ENCODE measurements at places on chromosomes 6 and 20. TPM values are rescaled to one million over a fixed set of nuclear protein-coding genes. Genes with fewer than 3 reads are reported as not detected.
A peak's percentile ranks its signal among the peaks of the same experiment; 100 is the strongest.

DNA sequence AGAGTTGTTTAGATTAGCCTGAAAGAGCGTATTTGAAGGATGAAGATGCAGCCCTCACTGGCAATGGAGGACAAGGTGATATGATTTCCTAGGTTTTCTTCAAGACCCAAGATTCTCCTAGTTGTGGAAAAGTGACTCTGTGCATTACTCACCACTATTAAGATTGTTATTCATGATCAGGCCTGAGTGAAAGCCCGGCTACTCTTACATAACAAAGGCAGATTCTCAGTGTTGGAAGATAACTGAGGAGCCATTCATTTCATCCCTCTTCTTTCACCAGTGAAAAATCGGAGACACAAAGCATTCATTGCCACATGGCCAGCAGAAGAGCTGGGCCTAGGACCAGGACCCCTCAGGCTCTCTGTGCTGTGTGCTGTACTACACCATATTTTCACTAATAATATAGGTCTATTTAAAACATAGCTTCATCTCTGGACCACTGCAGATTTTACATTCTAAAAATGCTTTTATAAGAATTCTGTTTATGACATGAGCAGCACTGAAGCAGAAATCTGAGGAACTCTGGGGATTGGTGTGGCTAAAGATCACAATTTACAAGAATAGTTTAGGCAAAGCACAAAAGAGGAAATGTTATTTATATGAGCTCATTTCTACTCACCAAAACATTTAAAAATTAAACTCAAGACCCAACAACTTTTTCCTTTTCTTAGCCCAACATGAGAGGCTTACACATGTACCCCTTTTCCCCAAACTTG is 181.9 kb upstream of the CCN2 start:
- no peak for DNase-seq

Gene SLC35B2
- polyA plus RNA-seq = 15.8 TPM

GRCh38 chr20:3896302-3896701 is 7.1 kb downstream of the PANK2 start:
- DNase-seq = no peak

DNA sequence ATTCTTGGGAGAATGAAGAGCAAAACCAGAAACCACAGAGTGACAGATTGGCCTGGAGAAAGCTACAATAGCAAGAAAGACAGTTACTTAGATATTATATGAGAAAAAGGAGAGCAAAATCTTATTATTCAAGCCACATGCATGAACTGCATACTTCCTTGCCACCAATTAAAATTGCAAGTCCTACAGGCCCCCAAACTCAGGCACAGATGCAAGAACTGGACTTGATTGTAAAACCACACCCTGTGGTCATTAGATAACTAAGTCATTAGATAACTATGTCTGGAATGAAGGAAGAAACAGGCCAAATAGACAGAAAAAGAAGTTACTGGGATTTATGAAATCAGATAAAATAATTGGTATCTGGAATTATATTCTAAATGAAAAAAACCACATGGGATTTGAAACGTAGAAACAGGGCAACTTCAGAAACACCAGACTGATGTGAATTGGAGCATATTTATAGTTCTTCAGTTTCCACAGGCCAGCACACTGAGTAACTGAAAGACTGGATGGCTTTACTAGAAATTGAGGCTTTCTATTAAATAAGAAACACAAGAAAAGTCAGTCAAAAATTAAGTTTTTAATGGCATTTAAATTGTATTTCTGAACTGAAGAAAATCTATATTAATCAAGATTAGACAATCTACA is 49.4 kb upstream of the CARMIL1 start:
- DNase-seq = no peak

Gene SIRT5
- polyA plus RNA-seq = 21.5 TPM

DNA sequence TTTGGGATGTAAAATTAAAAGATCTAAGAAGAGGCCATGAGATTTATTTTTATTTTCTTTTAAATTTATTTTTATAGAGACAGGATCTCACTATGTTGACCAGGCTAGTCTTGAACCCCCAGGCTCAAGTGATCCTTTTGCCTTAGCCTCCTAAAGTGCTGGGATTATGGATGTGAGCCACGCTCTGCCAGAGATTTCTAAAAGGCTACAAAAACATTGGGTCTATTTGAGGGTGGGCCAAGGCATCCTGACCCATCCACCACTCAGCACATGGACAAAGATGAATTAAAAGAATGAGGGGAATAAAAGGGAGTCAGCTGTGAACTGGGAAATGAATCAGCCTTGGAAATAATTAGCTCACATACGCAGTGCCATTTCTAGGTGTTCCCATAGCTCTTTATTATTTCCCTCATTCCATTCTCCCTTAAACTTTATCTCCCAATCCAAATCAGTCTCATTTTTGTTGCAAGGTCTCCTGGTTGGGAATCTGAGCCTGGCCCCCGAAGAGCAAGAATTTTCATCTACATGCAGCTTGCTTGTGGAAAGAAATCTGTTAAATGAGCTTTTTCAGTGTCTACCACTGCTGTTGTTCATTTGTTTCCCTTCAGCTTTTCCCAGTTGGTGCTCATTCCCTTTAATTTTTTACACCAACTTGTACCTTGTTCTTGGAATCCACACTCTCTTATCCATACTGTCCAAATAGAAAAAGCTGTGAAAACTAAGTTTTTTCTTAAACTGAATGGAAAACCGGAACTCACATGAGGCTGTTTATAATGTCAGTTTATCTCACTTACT is 66.9 kb downstream of the MKKS start:
- no peak for DNase-seq

- DNase-seq = no peak
Measured at GRCh38 chr20:37144856-37145404, 34.2 kb upstream of the RPN2 start.

- no peak for DNase-seq
Measured at GRCh38 chr6:35477028-35477427, 8.8 kb downstream of the RPL10A start.

GRCh38 chr6:31737991-31738979 is 1.5 kb upstream of the MSH5 start:
- DNase-seq = peak; percentile 77

Gene HTR1E
- not detected for polyA plus RNA-seq

DNA sequence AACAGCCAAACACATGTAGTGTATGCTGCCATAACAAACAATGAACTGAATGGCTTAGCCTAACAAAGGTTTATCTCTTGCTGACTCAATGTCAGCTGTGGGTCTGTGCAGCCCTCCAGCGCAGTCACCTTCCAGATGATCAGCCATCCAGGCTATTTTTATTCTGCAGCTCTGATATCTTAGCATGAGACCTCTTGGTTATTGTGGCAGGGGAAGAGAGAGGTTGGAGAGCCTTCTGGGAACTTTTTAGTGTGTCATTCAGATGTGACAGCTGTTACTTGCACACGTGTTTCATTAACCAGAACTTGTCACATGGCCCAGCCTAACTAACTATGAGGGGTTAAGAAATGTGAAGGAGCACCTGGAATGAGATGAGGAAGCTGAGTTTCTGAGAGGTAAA is 202.5 kb downstream of the DHX35 start:
- DNase-seq = no peak

DNA sequence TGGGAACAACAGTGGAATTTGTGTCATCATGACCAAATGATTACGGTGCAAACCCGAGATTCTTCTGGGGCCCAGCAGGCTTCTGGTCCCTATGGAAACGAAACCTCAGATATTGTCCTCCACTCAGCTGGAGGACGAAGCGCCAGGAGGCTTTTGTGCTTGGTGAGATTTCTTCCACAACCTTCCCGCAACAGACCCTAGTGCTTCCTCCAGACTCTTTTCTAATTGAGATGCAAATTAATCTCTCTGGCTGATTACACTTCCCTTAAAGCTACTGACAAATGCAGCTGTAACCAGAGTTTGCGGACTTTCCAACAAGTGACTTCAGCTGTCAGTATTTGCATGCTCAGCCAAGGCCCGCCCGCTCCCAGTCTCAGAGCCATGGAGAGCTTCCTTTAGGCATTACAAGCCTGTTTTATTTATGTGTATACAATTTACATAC is 96.0 kb downstream of the INSM1 start:
- no peak for DNase-seq

Gene PLTP
- polyA plus RNA-seq = 34.3 TPM

DNA sequence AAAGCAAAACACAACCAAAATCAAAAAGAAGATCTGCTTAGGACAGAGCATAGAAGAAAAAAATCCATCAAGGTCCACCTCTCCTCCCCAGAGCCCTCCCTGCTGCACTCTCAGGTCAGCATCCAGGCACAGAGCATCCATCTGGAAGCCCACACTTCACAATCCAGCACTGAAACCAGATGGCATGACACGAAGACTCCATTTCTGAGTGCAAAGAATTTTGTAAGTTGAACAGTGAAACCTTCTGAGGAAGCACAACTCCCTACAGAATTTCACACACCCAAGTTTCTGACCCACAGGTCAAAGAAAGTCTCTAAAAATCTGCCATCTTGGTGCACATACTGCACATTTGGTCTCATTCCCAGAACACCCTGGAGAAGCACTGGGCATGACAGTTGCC is 128.8 kb upstream of the STXBP5 start:
- DNase-seq = no peak

Gene BPIFB4
- polyA plus RNA-seq = not detected

DNA sequence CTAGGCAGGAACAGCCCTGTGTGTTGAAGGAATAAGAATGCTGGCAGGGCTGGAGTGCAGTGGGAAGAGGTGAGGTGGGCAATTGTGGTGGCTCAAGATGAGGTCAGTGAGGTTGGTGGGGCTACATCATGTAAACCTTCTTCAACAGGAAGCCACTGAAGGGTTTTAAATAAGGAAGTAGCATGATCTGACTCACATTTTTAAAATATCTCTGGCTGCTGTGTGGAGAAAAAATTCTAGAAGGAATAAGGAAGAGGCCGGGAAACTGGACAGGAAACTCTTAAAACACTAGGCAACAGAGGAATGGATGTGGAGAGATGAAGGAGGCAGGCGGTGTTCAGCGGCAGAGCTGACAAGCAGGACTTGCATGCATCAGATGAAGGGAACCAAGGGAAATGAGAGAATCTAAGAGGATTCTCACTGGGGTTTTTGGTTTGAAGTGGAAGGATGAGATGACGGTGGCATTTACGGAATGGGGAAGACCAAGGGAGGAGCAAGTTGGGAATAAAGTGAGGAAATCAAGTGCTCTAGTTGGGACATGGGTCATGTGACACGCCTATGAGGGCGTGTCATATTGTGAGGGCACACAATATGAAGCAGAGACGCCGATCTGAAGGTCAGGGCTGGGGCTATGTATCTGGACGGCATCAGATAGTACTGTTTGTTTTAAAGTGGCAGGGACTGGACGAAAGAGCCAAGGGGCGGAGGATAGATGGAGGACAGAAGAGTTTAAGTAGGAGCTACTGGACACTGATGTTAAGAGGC is 18.2 kb downstream of the TMEM242 start:
- DNase-seq = no peak

GRCh38 chr20:56285496-56285895 is 37.0 kb downstream of the MC3R start:
- DNase-seq = no peak

- no peak for DNase-seq
Measured at GRCh38 chr6:1987640-1988039, 257.8 kb downstream of the GMDS start.

DNA sequence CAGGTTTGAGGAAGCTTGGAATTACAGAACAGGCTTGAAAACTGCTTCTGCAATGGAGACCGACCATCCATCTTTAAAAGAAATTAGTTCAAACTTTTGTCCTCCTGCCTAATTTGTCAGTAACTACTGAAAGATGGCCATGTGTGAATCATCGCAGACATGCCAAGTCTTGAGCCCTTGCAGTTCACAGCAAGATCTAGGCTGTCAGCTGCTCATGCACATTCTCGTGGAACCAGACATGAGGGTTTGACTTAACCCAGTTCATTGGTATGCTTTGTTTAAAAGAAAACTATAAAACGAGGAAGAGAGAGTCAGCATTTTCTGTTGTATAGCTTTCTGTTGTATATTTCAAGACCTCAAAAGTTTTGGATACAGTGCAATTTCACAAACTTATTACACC is 74.0 kb upstream of the SAMD5 start:
- no peak for DNase-seq

GRCh38 chr6:137106183-137106582 is 61.4 kb upstream of the IL20RA start:
- DNase-seq = no peak

Gene SPACA1
- not detected for polyA plus RNA-seq

DNA sequence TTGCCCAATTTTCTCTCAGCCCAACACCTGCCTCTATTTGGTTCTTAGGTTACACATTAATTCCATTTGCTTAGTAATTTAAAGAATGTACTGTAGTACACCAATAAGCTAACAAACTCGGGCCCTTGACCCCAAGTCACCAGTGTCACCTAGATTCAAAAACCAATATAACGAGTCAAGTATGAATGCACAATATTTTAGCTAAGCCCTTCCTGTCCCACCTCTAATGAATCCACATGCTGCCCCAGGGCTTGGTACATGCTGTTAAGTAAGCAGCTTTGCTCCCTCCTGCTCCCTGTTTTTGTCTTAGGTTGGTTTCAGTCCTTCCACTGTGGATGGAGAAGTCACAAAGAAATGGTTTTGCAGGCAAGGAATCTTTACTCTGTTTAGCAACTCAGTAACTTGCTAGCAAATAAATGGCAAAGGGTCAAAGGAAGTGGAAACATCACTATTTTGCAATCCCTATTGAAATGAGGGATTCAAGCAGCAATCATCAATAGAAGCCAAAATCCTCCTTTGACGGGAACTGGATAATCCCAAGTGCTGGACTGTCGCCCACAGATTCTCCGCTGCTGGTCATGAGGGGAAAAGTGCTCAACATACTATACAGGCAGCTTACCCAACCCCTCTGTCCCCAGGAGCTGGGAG is 5.0 kb upstream of the MPC1 start:
- DNase-seq = no peak

DNA sequence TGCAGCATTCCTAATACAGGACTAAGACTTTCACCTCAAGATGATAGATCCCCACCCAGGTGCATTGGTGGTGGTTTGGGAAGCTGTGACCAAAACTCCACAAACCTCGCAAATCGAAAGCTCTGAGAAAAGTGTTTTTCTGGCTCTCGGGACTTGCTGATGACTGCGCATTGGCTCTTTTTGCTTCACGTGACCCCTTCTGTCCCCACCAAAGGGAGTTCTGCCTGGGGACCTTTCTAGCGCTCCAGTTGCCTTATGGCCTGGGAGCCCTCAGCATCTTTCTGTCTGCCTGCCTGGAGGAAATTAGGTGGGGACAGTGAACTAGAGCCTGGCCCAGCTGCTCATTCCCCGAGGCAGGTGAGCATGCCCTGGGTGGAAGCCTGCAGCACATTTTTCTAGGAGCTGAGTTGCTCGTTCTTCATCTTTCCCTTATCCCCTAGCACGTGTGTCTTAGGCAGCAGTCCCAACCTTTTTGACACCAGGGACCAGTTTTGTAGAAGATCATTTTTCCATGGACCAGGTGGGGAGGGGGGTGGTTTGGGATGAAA is 90.2 kb downstream of the TXNDC5 start:
- DNase-seq = no peak

DNA sequence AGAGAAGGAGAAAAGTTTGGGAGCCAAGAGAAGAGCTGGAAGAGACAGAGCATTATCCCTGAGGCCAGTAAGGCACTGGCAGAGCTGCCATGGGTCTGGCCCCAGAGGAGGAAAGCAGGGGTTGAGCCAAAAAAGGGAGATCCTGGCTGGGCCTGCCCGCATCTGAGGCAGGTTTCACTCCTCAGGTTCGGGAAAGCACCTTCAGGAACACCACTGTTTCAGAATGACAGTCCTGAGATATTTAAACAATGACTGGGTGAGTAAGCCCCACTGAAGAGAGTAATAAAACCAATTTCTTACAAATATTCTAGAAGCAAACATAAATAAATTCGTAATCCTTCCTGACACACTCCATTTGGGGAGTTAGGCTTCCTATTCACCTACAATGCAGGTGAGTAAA is 152.2 kb downstream of the BACH2 start:
- DNase-seq = no peak

Data from right cardiac atrium (tissue), 5 donors.